ENCODE measurements at places on chromosomes 11 and 22.

DNA sequence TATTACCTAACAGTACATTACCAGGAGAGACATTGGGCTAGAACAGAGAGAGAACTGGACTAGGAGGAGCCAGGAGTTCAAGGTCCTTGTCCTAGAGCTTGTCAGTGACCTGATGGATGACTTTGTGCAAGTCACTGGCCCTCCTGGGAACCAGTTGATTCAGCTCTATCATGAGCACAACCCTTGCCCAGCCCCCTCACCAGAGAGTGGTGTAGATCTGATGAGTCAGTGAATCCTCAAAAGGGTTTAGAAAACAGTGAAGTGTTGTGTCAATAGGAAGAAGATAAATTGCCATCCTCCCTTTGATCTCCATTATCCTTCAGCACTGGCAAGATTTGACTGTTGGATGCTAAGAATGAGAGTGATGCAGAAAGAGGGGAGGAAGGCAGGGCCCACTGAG is 24.3 kb downstream of the NEU3 start:
- no peak for DNase-seq

- DNase-seq = no peak
Observed at GRCh38 chr22:42993651-42994275, 21.2 kb downstream of the PACSIN2 start.

- no peak for DNase-seq
Observed at GRCh38 chr22:26921726-26922125, 264.3 kb downstream of the MIAT start.

GRCh38 chr11:84947970-84948580 is 679.1 kb downstream of the DLG2 start:
- DNase-seq = no peak

DNA sequence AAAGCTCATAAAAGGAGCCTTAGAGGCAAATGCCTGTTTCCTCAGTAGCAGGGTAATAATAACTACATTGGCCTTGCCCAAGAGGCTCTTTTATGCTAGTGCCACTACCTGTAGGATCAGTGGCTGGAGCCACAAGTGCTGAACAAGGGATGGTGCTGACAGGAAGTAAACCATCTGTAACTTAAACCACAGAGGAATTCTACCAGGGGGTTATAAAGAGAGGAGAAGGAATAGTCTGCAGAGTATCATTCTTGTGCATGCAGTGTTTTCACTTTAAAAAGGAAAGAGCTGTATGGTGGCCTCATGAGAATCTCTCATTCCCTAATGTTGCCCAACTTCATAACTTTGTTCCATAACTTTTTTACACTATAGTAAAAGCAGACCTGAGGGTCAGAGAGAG is 168.1 kb downstream of the DBX1 start:
- DNase-seq = no peak

DNA sequence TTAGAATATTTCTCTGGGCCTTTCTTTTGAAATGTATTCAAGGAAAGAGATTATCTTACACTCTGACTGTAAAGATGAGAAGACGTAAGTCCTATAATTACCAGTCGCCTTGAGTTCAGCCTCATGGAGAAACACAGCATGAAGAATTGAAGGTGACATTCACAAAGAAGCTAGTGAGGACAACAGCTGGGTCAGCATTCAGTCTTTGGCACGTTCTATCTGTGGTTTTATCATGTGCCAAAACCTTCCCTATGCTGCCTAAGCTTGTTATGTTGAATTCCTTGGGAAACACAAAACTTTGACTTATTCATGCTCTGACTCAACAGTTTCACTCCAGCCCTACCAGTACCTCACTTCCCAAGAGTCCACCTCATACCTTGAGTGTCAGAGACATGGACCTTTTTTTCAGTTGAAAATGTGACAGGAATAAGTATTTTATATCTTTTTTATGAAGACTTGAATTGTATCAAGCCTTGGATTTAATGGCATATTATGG is 198.8 kb upstream of the KIRREL3 start:
- no peak for DNase-seq
